ENCODE measurements at places on chromosomes 11 and 22.

- no peak for DNase-seq
Measured at GRCh38 chr11:114167771-114168448, 108.4 kb downstream of the ZBTB16 start.

GRCh38 chr22:45006964-45007390, 2.8 kb downstream of the PHF21B start:
- no peak for DNase-seq

DNA sequence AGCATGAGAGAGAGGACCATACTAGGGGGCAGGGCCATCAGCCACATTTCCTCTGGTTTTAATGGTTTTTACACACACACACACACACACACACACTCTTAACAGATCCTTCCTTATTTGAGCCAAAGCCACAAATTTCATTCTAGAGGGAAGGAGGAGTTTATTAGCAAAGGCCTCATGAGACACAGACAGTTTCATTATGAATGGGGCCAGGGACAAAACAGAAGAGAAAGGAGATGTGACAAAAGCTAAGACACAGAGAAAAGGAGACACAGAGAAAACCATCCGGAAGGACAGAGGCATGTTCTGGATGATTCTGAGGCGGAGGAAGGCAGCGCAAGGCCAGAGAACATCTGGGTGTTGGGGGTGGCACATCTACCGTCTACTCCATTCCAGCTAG, 32.2 kb upstream of the ARFGAP3 start:
- no peak for DNase-seq

DNA sequence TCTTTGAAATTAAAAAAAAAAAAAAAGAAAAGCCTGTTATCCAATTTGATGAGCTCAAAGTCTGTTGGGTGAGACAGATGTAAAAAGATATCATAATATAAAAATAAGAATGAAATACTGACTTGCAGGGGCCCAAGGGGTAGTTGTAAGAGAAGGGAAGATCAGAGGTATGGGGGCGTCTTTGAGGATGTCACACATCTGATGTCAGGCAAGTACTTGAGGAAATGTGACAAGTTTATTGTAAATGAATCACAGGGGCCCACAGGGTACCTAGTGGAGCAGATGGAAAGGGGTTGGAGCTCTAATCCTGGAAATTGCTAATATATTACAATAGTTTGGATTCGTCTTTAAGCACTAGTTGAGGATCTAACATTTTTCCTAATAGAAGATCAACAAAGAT, 131.6 kb downstream of the MAML2 start:
- no peak for DNase-seq

Data from femur (tissue), 1 donor.